SW 1271 (cell line): ENCODE measurements at places on chromosomes 1 and 21.

DNA sequence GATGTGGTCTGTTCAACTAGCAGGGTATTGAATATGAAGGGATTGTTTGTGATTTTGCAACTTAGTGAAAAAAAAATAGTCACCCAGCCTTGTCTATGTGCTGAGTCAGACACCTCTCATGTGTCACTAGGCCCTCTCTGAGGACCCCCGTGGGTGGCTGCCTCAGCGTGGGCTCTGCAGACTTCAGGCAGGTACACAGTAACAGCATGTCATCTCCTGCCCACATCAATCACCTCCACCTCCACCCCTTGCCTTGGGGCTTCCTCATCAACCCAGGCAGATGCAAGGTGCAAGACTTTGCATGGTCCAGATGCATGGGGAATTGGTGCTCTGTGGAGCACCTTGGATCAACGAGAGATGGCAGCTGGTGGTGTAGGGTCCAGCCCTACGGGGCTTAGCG is 23.9 kb downstream of the PCP4 start:
- DNase-seq, result no peak

DNA sequence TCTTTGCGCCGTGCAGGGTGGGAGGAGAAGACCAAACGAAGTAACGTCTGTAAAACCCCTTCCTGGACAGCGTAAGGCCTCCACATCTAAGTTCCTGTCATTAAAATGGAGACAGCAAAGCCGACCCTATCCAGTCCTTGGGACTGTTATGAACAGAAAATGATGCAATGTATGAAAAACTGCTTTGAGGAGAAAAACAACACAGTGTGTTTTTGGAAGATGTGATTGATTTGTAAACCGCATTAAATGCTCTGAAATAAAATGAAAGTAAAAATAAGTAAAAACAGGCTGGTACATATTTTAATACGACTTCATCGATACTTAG is 827 bp upstream of the URB1 start:
- no peak for DNase-seq

- DNase-seq, result no peak
Observed at GRCh38 chr1:227998374-227999055, 8.3 kb upstream of the WNT3A start.

GRCh38 chr1:26170472-26170821 is 739 bp downstream of the ZNF593 start:
- no peak for DNase-seq

DNA sequence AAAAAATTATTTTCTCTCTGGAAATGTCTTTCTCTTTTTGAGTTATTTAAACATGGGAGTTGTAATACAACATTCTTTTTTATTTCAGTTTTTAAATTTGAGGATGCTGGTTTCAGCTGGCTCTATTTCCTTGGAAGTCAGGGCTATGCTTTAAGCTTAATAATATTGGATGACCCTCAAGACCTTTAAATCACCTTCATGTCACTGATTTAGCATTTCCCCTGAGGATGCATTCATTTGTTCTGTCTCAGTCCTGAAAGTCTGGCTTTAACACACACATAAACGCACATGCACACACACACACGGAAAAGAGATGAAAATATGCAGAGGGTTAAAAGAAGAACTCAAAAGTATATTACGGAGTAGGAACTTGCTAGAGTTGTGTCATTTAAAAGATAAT is 260.5 kb downstream of the PTBP2 start:
- DNase-seq, result no peak

DNA sequence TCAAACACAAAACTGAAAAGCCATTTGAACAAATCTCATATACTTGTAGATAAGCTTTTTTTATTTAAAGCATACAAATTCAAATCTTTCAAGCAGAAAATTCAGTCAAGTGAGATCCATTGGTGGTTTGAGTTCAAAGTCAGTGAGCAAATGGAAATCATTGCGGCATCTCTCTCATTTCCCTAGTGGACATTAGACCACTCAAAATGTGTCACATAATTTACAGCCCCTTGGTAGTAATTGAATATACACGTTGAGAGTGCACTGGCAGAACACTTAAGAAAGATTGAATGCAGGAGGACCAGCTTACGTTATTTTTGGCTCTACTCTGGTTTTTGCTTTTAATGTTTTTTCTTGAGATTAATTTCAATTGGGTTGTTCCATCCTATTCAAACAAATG is 633.7 kb downstream of the USP25 start:
- DNase-seq, result no peak

- no peak for DNase-seq
Observed at GRCh38 chr1:16398371-16398953, 31.4 kb downstream of the SZRD1 start.

DNA sequence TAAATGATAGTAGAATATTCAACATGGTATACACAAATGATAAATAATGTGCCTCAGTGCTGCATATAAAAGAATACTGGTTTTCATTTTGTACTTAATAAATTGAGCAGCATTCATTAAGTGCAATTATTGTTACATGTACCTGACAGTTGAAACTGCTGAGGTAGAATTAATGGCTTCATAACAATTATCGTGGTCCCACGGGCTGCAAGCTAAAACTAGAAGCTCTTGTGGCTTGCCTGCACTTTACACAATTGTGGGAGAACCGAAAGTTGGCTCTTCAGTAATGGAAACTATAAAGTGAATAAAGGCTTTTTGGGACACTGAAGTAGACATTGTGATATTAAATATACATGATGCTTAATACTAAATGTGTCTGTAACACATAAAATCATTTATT is 23.2 kb downstream of the INSL5 start:
- DNase-seq, result no peak

- DNase-seq, result no peak
Observed at GRCh38 chr1:245361065-245361464, 206.3 kb downstream of the KIF26B start.

- DNase-seq, result no peak
Observed at GRCh38 chr1:94792473-94793295, 27.5 kb upstream of the SLC44A3 start.

DNA sequence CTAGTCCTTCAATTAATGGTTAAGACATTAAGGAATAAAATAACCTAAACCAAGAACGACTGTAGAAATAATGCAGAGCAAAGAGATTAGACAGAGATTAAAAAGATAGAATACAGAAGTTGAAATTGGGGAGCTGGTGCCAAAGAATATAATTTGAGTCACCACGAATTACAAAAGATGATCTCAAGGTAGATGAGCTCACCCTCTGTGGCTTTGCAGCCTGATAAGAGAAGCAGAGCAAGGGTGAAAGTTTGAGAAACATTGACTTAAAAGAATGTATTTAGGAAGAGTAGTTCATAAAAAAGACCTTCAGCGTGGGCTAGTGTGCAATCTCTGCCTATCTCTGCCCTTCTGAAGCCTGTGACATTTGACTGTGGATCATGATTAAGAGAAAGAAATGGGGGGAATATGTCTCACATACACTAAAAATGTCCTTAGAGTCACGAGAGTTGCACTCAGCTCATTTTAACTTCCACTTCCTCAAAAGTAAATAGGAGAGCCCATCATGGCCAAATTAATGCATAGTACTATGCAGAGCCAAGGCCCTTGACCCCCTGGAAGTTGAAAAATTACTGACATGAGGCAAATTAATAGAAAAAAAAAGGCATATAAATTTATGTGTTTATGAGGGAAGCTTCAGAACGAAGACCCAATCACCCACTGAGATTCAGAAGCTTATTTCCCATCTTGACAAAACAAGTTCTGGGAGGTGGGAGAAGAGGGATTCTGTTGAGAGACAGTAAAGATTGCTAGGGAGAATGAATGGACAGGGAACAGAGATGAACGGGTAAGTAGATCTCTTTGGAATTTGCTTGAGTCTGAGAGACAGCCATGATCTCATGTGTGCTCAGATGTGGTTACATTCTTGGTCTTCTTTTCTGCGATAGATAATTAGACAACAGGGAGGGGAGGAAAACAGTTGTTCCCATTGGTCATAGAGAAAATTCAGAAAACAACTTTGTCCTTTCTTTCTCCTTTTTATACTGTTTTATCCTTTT is 395.4 kb upstream of the LRRC7 start:
- no peak for DNase-seq

DNA sequence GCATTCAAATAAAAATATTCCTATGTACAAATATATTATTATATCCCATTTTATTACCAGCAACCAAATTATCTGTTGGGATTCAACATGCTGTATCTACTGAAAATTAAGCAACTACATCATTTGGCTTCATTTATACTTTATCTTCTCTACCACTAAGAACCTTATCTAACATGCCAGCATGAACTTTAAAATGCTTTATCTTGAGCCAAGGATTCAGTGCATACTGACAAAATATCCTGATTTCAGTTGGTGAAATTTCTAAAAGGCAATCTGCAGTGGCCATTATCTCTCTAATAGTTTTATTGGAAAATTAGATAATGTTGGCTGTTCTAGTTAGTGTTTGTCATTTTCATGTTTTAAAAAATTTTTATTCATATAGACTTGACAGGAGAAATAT is 1149.9 kb downstream of the KCNT2 start:
- DNase-seq, result no peak

GRCh38 chr21:38683222-38683621 is 122.5 kb upstream of the ETS2 start:
- no peak for DNase-seq

- no peak for DNase-seq
Observed at GRCh38 chr1:43772978-43773377, 65.6 kb downstream of the ST3GAL3 start.
